PC-3 (cell line): ENCODE measurements at places on chromosomes 5 and 9.

DNA sequence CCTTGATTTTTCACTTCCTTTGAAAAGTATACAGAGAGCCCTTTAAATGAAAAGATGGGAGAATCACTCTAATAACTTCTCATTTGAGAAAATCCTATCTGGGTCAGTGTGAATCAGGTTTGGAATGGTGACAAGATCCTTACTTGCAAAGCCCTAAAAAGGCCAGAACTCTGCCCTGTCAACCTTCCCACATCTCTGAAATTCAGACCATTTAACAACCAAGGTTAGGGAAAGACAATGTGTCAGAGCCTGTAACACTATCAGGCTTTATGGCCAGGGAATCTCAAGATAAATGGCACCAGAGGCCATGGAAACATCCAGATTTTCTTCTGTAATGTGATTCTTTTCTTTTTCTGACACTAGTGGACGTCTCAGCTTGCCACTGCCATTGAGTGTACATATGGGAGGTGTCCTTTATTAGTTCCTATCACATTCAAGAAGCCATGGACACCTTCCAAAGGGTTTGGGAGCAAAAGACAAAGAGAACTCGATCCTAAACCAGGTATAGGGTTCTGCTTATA is 165.7 kb upstream of the GPR151 start:
- DNase-seq = no peak

- DNase-seq = no peak
Observed at GRCh38 chr9:20598367-20598766, 23.9 kb downstream of the MLLT3 start.

- no peak for DNase-seq
Observed at GRCh38 chr5:120910629-120911028, 446.5 kb downstream of the PRR16 start.

DNA sequence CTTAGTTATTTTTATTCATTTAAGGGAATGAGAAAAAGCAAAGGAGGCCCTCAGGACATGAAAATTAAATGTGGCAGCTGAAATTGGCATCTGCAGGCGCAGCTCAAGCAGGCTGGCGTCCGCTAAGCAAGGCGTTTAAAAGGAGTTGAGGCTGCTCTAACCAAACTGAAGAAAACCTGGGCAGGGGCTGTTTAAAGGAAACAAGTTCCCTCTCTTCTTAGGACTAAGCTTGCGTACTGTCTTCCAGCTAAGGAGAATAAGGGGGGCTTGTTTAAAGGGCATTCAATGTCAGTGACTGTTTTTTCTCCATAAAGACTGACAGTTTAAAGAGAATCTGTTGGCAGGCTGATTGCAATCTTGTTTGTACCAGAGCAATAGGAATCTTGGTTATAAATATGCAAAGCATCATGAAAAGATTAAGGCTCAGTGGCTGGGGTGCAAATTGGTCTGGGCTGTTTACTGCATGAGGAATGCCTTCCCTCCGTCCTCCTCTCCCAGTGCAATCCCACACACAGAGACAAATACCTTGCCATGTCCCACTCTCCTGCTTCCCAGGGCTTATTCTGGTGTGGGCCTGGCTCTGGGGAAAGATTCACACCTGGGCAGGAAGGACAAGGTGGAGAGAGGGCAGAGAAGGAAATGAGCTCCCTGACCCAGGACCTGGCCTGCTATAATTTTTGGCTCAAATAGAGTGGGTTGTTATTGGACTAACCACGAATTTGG is 85.9 kb upstream of the LIFR start:
- no peak for DNase-seq

- no peak for DNase-seq
Observed at GRCh38 chr5:9094582-9094981, 451.3 kb downstream of the SEMA5A start.
